Endothelial cell (in vitro differentiated cells): ENCODE measurements at places on chromosomes 5 and 9. TPM values are rescaled to one million over a fixed set of nuclear protein-coding genes. Genes with fewer than 3 reads are reported as not detected.
A peak's percentile ranks its signal among the peaks of the same experiment; 100 is the strongest.

DNA sequence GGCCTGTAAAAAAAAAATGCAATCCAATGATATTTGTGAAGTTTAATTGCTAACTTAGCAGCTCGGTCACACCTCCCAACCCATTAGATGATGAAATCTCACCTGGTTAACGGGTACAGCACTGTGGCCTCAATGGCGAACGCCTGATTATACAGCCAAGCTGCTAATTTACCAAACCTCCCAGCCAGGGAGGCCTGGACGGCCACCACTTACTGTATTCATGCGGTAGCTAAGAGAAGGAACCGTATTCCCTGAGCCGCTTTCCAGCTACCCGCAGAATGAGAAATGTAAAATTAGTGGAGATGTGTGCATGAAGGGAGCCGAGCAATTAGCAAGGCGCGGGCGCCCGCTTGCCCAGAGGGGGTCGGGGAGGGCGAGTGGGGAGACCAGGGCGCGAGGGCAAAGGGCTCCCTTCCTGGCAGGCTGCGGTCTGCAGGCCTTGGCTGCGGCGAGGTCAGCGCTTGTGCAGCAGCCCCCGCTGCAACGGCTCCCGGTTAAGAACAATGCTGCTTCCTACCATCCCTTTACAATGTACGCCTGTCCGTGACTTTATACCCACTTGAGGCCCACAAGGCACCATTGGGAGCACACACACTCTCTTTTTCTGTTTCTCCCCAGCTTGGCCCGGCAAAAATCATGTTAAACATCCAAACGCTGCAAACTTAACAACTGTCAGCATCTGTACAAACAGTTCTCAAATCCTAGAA, 70.4 kb upstream of the TBCA start:
- peak; percentile 36 for DNase-seq

GRCh38 chr5:142698447-142699183, 12.7 kb upstream of the FGF1 start:
- no peak for DNase-seq

DNA sequence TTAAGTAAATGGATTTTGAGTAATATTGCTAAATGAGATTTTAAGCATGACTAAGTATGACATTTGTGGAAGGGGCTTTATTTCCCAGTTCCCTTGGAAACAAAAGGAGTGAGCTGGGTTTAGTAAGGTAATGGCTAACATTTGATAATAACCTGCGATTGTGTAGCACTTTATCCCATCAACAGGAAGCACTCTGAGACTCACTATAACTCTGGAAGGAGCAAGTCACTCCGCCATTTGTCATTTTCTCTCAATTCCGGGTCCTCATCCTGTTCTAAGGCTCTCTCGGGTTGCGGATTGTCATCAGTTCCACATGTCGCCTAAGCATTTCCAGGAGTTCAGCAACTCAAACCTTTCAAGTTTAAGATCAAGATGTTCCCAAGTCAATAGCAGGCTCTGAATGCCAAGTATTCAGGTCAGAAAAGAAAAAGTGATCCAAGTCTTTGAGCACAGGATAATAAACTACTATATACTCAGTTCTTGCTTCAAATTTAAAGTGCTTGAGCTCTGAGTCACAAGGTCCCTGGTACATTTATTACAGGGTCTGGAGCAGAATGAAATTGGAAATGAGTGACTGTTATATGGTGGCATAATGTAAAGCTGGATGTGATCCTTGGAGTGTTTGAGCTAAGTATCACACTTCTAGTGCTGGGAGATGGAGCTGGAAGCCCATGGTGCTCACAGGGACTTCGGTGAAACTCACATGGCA, 39.3 kb downstream of the CAPSL start:
- no peak for DNase-seq

- DNase-seq, result no peak
Observed at GRCh38 chr5:111432883-111433536, 79.3 kb downstream of the STARD4 start.

GRCh38 chr9:135902655-135903357, 4.5 kb downstream of the CAMSAP1 start:
- no peak for DNase-seq

- DNase-seq, result no peak
Observed at GRCh38 chr9:5632540-5632939, 3.6 kb downstream of the RIC1 start.

DNA sequence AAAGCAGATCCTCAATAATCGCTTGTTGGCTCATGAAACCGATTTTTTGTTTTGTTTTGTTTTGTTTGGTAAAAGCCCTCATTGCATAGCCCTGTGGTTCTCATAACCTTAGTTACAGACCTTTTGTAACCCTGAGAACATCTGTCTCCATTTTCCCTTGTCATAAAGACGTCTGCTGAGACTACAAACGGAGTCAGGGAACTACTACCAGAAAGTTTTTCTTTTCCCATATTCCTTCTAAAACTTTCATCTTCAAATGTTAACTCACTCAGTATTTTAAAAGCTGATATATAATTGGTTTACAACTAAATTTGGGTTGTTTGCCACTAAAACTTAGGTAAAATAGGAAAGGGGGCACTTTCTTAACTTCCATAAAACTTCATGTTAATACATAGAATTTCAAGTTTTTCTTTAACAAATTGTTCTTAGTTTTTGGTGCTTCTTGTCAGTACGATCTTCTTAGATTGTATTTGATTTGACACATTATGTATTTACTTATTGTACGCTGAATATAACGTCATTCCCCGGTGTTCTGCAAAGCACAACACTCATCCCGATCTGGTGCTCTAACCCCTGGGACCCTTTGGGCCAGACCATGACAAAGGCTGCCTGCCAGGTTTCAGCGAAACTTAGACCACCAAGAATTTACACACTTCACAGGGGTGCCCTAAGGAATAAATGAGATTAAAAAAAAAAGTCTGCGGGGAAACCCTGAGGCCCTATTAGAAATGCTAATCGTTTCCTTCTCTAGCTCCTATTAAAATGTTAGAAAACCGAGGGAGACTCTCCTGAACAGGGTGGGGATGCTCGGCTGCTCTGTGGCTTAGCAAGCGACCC, 1.1 kb upstream of the ANP32B start:
- no peak for DNase-seq

DNA sequence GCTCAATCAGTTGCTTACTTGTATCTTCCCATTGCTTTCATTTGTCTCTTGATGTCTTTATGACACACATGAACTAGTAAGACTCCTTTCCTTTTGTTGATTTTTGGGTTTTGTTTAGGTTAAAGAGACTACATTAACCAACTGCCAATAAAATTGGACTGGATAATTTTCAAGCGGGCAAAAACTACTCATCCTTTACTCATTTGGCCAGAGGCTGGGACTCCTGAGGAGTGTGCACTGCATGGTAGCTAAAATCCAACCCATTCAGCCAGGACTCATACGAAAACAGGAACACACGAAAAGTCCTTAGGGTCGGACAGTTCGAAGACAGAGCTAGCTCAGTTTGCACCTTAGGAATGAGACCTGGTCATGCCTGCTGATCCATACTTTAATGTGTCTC, 6.0 kb downstream of the SLC46A2 start:
- DNase-seq, result no peak

- DNase-seq, result no peak
Observed at GRCh38 chr9:110669433-110669832, 842 bp downstream of the MUSK start.

DNA sequence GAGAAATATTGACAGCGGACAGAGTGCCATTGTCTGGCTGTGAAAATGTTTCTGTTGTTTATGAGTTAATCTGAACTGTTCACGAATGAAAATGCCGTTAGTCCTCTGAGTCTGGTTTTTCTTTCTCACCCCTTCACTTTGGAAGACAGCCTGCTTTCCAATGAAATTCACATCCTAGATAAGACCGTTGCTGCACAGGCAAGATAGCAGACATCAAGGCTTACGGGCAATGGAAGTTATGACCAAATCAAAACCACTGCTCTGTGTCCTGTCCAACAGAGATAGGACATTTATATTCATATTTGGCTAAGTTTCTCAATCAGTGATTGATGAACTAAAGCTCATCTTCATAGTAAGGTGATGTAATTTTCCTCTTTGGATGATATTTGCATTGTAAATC, 180.0 kb upstream of the DMAC1 start:
- no peak for DNase-seq

GRCh38 chr9:120402741-120403542, 177.0 kb downstream of the CDK5RAP2 start:
- no peak for DNase-seq

DNA sequence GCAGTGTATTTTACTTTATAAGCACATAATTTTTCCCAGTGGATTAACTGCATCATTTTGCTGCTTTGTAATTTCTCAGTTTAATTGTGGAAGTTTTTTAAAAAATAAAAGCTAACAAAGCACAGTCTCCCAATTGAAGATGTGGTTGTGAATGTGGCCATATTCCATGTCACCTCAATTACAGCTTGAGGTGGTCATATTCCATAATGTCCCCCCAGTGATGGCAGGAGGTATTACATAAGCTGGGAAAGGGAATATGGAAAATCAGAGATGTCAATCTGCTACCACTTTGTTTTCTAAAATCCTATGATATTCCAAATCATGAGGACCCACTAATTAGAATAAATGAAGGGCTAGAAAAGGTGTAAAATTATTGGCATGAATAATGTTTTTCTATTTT, 1672.0 kb upstream of the CDH9 start:
- DNase-seq, result no peak

- DNase-seq, result no peak
Observed at GRCh38 chr5:149778303-149779123, 48.4 kb downstream of the PPARGC1B start.

GRCh38 chr5:87581661-87582060, 168.9 kb upstream of the CCNH start:
- no peak for DNase-seq

GRCh38 chr9:78354324-78354973, 57.5 kb downstream of the PSAT1 start:
- DNase-seq, result no peak

- DNase-seq, result no peak
Observed at GRCh38 chr5:81717860-81718259, 33.0 kb downstream of the SSBP2 start.

- DNase-seq, result no peak
Observed at GRCh38 chr9:108933231-108933717, 650 bp downstream of the ELP1 start.

GRCh38 chr5:97131139-97131710, 11.2 kb downstream of the LIX1 start:
- no peak for DNase-seq

PRSS3 gene
- 0.59 TPM for total RNA-seq

OSMR gene
- 17.4 TPM for total RNA-seq

ANKRD34B gene
- total RNA-seq, result 0.62 TPM

CNTNAP3B gene
- total RNA-seq, result 4.1 TPM

PPIC gene
- total RNA-seq, result 25.6 TPM

TRIO gene
- total RNA-seq, result 229 TPM

SYK gene
- total RNA-seq, result 0.36 TPM

RNF183 gene
- total RNA-seq, result not detected

PHF24 gene
- 0.13 TPM for total RNA-seq

LCN2 gene
- total RNA-seq, result not detected

AQP7 gene
- 0.64 TPM for total RNA-seq

RMRP gene
- 32,961 TPM for total RNA-seq
